ENCODE measurements at places on chromosomes 1 and 21. TPM values are rescaled to one million over a fixed set of nuclear protein-coding genes. Genes with fewer than 3 reads are reported as not detected.

The NBPF6 gene
- polyA plus RNA-seq, result not detected

The CCDC190 gene
- polyA plus RNA-seq, result 0.07 TPM

The GCSAML gene
- 0.07 TPM for polyA plus RNA-seq

The G0S2 gene
- polyA plus RNA-seq, result 167 TPM

DNA sequence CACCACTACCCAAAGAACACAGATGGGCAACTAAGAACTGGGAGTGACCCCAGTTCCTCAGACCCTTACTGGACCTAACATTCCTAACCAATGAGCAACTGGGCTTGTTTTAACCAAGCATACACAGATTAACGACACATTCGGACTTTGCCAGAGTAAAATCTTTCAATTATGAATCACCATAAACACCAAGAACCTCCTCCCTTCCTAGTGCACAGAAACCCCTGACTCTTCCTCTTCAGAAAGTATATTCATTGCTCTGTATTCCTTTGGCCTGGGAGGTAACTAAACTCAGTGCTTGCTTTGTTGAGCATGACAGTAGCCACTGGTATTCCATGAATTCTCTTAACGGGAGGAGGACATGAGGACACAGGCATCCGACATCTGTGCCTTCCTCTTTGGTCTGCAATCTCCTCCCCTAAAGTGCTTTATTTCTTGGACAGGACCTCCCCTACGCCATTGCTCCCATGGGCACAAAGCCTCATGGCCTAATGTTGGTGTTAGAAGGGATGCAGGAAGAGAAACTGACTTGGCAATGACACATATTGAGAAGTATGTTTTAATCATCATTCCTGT lies 42.7 kb downstream of the SEC16B start:
- no peak for DNase-seq

- no peak for DNase-seq
These were observed 40.5 kb upstream of the AKT3 start for GRCh38 chr1:243890576-243890975.

- no peak for DNase-seq
These were observed 3.6 kb upstream of the ADAMTSL4 start for GRCh38 chr1:150545486-150546032.

DNA sequence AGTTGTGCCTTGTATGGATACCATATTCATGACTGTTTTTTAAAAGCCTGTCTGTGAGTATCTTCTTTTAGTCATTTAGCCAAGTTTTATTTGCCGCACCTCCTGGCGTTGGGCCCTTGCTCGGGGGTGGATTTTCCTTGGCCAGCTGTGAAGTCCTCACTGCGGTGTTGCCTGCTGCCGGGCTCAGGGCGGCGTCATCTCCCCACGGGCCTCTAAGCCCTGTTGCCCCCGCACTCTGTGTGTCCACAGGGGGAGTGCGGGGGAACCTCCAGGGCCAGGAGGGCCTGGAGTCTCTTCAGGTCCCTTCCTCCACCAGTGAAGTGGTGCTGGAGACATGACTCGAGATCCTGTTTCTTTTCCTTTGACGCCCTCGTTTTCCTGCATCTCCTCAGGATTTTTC lies 65.8 kb upstream of the DIP2A start:
- no peak for DNase-seq

- no peak for DNase-seq
These were observed 14.9 kb upstream of the TNNI1 start for GRCh38 chr1:201436393-201436792.

DNA sequence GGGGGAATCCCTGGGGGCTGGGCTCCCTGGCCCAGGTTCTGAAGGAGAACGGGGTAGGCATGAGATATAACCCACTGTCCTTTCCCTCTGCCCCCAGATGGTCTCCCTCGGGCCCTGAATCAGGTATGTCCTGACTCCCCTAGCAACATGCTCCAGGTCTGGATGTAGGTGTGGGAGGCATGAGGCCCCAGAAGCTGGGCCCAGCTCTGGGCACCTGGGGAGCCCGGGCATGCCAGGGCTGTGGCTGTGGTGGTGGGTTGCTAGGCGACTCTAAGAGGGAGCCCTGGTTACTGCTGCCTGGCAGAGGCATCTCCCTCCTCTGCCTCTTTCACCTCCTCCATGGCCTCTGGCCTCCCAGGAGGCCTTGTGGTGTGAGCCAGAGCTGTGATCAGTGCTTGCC lies 16.2 kb downstream of the FOXO6 start:
- peak; percentile 42 for DNase-seq

GRCh38 chr21:35825370-35826353 lies 234.7 kb downstream of the SETD4 start:
- no peak for DNase-seq

- no peak for DNase-seq
These were observed 33.7 kb downstream of the PLPP3 start for GRCh38 chr1:56545711-56546110.

DNA sequence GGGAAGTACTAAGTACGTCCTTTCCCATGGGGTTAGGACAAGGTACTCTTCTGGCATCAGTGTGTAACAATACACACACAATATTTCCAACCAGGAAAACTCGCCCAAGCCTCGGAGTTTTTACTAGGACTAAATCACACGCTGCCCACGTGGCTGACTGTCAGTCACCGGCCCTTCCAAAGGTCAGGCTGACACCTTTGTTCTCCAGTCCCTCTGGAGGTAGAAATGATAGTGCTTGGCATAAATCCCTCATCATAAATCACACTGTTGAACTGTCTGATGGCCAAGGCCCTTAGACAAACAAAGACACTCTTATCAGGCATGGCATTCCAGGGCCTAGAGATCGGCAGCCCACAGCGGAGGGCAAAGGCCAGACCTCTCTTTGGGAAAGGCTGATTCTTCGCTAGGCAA lies 16.9 kb upstream of the SLAMF9 start:
- DNase-seq, result peak; percentile 98

DNA sequence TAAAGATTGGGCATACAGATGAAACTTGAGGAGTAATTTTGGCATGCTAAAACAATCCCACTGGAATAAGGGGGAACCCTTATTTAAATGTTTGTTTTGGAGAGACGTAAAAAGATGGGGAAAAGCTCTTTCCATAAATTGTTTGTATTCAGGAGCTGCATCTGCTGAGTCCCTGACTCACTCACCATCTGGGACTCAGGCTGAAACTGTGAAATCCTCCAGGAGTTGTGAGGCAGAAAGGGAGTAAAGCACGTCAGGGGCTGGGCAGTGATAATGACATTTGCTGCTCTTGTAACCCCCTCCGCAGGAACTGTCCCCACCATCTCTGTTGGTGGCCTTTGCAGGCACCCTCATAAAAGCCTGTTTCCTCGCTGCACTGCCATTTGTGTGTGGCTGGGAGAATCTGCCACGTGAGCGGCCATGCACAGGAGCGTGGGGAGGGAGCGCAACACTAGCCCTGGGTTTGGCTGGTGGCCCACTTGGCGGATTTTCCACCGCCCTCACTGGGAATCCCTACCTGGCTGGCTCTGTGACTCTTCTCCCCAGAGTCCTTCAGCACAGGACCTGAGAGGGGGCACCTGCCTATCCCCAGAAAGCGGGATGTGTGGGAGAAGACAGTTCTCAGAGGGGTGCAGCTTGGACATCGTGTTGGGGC lies 45.3 kb downstream of the ZSCAN20 start:
- DNase-seq, result peak; percentile 13

- no peak for DNase-seq
These were observed 45.7 kb upstream of the FOXD3 start for GRCh38 chr1:63276624-63277023.

- no peak for DNase-seq
These were observed 373.8 kb downstream of the TGFB2 start for GRCh38 chr1:218718977-218719376.

DNA sequence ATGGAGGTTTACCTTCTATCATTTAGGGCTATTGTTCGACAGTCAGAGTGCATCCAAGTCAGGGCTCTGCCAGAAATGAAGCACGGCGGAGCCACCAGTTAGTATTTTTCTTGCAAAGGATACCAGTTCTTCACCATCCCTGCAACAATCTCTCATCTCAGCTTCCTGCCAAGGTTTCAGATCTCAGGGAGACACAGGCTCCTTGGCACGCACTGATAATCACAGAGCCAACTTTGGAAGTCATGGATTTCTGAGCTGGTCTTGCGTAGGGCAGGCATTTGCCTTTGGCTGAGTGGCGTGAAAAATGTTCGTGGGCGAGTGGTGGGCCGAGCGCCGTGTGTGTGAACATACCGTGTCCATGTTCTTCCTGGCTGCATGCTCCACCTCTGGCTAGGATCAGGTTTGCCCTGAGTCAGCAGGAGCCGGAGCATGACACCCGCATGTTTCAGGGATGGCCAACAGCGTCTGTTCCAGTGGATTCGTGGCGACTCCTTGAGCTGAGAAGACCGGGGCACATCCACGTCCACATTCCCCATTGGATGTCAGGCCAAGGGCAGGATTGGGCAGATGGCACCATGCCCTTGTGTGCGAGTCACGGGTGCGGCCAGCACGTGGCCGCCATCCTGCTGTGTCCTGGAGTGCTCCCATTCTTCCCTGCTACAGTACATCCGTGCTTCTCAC lies 118.5 kb upstream of the C1orf174 start:
- no peak for DNase-seq

- DNase-seq, result no peak
These were observed 52.7 kb downstream of the TEX35 start for GRCh38 chr1:178565586-178565985.

- no peak for DNase-seq
These were observed 103.0 kb downstream of the LAMC2 start for GRCh38 chr1:183289051-183289496.

DNA sequence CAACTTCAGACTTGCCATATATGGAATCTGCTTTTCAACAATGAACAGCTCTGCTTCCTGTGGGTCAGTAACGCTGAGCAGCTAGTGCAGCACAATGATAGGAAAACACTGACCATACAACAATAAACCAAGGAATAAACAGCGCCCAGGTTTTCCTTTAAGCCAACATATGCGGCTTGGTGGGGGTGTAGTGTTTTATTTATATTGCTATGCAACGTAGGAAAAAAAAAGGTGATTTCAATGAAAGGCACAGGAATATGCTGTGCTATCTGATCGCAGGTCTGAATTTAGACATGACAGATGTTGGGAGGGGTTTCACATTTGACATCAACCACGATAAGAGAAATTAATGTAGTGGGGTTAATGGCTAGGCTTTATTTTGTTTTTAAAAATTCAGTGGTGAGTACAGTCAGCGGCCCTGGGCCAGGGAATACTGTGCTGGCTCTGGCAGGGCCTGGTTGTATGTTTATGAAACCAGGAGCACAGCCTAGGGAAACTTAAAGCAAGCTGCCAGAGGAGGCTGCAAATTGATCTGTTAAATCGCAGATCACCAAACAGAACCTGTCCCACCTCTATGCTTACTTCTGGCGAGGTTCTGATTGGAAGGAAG lies 4.3 kb downstream of the TSPAN2 start:
- peak; percentile 29 for DNase-seq

DNA sequence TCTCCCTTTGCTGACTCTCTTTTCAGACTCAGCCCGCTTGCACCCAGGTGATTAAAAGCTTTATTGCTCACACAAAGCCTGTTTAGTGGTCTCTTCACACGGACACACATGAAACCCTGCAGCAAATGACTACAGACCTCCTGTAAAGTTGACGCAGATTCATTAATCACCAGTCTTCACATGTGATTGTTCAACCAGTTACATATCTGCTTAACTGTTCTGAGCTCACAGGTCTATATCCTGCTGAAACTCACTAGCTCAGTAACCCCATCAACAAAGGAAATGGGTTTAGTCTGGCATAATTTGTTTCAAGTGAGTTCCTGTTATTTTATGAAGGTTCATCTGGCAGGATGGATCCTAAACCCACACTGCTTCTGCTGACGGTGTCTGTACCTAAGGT lies 68.4 kb upstream of the GJA8 start:
- DNase-seq, result no peak

DNA sequence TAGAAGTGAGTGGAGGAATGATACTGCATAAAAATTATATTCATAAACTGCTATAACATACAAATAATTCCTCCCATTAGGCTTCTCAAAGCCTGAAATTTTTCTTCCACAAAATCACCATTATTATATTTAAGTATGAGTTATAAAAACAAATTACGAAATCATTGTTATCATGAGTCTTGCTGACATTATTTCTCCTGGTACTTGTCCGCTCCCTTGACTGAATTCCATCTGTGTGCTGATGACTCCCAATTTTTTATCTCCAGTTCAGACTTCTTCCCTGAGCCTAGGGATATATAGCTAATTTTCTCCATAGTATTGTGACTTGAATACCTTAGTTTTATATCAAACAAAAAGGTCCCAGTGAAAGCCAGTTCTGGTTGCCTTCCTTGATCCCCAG lies 268.2 kb downstream of the HMCN1 start:
- no peak for DNase-seq

DNA sequence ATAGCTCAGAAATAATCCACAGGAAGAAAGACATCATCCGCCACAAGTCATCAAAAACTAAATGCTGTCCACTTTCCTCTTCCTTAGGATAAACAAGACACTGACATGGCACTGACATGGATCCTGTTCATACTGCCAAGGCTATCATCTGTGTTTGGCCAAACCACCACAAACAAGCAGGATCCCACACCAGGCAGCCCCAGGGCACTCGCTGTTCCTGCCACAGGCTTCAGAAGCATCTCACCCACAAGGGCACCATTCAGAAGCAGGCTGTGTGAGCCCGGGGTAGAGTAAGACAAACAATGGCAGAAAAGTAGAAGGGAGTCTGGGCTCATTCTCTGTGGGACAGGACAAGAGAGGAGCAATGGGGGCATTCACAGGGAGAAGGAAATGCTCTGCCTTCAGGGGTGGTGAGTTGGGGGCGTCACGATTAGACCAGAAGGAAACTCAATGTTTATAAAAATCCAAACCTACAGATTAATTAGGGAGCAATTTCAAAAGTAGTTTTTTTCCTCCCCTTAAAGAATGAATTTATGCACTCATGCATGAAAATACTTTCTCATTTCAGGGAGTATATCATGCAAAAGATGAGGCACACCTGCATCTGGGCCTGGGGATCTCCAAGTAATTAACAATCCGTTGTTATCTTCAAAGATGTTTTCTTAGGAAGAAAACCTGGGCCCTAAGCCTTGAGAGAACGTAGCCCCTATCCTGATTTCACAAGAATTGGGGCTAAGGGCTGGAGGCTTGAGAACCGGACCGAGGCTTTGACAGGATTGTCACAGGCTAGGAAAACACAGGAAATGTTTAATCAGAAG lies 43.3 kb upstream of the ATP1A1 start:
- no peak for DNase-seq

- DNase-seq, result peak; percentile 12
These were observed 43.7 kb upstream of the PIGC start for GRCh38 chr1:172487550-172487949.

DNA sequence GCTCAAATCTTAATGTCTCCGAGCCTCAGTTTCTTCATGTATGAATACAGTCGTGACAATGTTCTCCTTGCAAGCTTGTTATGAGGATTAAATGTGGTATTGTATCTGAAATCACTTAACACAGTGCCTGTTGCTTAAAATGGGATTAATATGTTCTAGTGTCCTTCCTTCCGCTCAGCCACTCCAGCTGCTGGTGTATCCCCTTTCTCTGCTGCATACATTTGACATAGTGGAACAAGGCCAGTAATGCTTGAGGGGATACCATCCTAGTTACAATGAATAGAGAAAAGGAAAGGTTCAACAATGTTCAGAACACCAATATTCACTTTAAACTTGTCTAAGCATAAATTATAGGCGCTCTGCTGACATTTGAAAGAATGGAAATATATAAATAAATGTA lies 64.0 kb downstream of the PROX1 start:
- no peak for DNase-seq

Data from large intestine (tissue), 12 donors.